ENCODE measurements at places on chromosomes 7 and 10.

- no peak for DNase-seq
Measured at GRCh38 chr7:26588511-26588910, 275.9 kb downstream of the SKAP2 start.

- DNase-seq: no peak
Measured at GRCh38 chr7:114519240-114519639, 104.6 kb downstream of the FOXP2 start.

GRCh38 chr7:778271-778967 is 51.3 kb upstream of the PRKAR1B start:
- DNase-seq: no peak

DNA sequence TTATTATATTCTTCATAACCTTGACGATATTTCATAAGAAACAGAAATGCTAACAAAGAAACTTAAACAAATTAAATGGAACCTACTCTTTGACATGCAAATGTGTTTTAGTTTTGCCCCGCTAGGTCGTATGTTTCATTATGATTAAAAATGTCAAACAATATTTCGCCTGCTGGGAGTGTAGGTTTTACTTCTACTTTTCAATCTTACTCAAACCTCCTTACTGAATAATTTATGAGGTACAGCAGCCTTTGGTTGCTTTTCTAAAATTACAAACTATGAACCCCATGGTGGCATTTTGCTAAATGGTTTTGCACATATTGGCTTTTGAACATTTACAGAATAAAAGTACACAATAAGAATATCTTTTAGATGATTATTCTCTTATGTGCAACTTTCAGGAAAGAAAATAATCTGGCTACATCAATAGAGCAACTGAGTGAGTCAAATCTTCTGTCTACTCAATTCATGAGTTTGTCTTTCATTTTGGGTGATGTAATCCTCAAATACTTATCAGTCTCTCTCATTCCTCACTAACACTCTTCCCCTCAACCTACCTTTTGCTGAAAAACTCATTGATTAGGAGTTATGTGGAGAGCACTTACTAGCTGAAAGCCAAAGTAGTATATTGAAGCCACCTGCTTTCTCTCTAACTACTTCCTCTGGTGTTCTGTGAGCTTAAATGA is 1226.4 kb downstream of the XPNPEP1 start:
- no peak for DNase-seq

- no peak for DNase-seq
Measured at GRCh38 chr7:102288285-102288930, 1.7 kb downstream of the SH2B2 start.

- no peak for DNase-seq
Measured at GRCh38 chr10:94219829-94220228, 142.9 kb downstream of the NOC3L start.

- DNase-seq: peak; percentile 49
Measured at GRCh38 chr10:119313644-119314043, 106.3 kb downstream of the GRK5 start.

DNA sequence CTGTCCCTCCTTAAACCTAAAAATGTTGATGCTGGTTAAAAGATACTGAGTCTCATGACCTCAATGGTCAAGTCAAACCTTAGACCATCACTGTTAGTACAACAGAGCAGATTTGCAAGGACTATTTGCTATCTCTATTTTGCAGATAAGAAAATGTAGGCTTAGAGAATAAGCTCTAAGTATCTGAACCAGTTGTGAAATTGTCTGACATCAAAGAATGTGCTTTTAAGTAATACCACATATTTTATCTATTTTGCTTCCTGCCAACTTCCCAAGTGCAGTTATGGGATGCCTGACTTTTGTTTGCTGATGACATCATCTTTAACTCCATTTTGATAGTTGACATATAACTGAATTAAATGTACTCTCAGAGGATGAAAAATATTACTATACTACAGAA is 83.6 kb upstream of the TMEM106B start:
- no peak for DNase-seq

DNA sequence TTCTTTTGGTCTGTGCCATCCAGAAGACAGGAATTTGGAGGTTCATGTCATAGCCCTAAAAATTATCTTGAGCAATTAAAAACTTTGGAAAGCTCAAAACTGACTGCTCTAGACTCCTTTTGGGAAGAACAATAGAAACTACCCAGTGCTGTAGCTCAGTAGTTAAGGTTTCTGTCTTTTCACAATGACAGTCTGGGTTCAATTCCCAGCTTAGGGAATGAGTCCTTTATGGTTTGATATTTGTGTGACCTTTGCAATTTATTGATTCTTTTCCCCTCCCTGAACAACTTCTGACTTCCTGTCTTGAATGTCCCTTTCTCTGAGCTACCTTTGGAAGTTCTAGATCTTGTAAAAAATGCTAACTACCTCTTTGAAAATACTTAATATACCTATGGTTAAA is 603.3 kb upstream of the IGFBP3 start:
- DNase-seq: no peak

- peak; percentile 95 for DNase-seq
Measured at GRCh38 chr10:30027057-30028005, 32.1 kb downstream of the JCAD start.

GRCh38 chr10:61987951-61988379 is 86.5 kb downstream of the ARID5B start:
- DNase-seq: peak; percentile 56

DNA sequence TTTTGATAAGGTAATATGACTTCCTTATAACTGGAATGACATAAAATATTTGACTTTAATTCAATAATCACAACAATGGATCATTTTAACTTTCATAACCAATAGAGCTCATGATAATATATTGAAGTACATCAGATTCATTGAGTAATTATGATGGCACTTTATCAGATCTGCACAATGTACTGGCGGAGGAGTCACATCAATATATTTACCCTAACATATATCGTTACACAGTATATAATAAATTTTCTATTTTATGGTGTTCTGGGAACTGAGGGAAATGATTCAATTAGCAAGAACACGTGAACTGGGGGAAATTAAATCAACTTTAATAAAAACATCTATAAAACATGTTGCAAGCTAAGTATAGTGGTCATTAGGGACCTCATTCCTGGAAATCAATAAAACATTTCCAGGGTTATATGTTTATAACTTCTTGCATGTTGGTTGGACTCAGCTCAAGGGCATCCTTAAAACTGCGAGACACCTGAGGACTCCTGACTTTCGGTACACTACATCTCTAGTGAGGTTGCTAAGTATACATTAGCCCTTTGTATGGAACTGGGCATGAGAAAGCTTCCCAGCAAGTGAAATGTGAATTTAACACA is 254.0 kb downstream of the KCND2 start:
- DNase-seq: no peak

DNA sequence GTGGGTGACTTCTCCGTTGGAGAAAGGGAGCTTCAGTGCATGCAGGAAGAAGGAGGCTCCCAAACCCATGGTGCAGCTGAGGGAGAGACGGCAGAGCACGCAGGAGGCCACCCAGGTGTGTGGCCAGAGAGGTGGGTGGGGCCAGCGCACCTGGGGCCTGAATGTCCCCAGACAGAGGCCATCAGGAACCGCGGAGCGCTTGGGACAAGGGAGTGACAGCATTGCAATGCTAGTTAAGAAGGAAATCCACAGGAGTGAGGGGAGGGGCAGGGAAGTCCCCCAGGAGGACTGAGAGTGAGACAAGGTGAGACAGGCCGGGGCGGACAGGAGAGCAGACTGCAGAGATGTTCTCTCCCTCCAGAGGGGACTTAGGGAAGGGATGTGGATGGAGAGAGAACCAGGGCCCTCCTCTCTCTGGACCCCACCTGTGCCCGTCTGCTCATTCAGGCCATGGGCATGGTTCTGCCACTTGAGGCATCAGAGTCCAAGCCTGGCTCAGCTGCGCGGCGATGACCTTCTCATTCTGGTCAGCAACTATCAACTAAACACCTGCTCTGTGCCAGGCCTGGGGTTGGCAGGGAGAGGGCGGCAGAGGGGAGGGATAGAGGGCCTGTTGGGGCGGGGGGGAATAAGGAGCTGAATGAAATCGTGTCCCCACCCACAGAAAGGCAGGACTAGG is 69.4 kb upstream of the COL13A1 start:
- DNase-seq: no peak

DNA sequence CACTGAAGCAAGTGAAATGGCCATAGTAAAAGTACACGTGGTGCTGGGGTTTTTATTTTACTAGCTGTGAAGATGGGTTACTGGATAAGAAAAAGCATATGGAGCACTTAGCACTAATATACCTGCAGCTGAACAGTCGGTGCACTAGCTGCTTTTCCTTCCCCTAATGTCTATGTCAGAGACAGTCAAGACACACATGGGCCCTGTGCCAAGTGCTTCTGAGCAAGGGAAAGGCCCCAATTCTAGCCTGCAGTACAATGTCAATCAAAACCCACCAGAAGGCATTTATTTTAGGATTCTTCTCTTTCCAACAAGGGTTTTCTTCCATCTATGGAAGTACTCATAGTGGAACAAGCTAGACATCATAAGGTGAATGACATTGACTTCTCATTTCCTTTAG is 716.7 kb downstream of the CCSER2 start:
- no peak for DNase-seq

DNA sequence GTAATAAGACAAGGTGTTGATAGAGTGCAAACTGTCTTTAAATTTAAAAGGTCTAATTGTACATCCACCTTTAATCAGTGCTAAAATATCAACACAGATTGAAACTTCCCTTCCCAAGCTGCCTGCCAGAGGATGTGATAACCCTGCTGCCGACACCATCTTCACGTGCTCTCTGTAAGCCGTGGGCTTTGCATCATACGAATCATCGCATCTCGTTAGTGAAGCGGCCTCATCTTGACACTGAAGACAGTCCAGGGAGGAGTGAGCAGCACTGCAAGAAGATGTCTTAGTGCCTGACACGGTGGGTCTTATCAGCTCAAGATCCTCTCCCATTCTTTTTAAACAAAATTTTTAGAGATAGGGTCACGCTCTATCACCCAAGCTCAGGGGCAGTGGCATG is 518.8 kb downstream of the PTPRN2 start:
- DNase-seq: no peak

DNA sequence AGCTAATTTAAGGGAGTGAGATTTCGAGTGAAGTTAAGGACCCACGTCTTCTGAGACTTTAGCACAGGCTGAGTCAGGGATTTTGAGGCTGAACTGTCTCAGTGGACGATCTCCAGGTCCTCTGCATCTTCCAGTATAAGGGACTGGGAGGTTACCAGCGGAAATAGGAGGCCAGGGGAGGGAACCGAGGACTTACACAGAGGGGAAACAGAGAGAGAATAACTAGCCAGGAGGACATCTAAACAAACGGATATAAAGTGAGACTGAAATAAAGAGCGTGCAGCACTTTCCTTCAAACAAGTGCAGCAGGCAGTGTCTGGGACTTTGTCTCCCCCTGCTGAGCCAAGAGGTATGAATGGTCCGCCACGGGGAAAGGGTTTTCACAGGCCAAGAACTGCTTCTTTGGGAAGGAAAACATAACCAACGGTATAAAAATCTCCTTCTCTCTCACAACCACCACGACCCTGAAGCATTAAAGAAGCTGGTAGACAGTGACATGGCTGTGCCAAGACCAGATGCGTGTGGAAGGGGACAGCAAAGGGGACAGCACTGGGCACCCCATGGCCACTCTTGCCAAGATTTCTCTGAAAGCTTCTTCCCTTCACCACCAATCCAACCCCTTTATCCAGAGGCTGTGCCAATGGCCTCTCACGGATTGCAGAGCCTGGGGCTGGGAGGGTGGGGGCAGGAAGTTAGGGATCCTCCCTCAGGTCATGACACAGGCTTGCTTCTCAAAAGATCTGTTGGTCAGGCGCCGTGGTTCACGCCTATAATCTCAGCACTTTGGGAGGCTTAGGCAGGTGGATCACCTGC is 72.0 kb downstream of the SLC37A3 start:
- DNase-seq: peak; percentile 53

- DNase-seq: no peak
Measured at GRCh38 chr10:50417486-50417885, 166.2 kb upstream of the ASAH2 start.

DNA sequence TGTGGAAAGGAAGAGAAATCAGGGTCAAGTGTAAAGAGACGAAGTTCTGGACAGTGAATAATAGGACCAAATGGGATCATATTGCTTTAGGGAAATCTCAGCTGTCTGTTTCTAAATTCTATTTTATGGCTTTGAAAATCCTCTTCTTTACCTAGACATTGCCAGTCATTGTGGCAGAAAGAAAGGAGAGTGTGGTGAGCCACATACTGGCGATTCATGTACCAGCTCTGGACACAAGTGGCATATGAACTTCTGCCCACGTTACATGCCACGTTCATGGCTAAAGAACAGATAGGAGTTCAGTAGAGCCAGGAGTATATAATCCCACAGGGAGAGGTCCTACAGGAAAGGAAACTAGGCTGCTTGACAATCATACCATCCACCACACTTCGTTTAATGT is 28.0 kb downstream of the STARD3NL start:
- no peak for DNase-seq

DNA sequence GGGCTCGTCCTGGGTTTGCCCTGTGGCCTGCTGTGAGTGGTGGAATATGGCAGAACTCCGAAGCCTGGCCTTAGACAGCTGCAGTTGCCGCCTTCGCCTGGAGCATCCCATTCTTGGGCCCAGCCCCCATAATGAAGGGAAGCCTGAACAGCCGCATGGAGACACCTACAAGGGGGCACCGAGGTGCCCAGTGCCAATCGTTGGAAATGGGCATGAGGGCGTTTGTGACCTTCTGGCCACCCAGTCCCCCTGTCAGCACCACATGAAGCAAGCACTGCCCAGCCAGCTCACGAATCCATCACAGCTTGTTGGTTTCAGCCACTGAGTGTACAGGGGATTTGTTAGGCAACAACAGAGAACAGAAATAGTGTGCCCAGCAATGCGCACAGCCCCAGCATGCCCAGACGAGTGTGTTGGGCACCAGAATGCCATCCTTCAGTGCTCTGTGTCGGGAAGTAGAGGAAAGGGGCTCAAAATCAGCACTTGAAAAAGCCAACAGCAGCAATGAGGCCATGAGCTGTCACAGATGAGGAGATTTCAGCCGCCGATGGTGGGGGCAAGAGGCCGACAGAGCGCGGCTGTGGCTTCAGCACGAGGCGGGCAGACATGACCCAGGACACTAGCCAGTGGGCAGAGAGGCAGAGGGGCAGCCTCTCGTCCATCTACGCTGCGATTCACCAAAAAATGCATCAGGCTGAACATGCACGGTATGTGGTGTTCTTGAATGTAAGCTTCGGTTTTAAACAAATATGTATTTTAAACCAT is 91.2 kb downstream of the TNS3 start:
- DNase-seq: no peak

DNA sequence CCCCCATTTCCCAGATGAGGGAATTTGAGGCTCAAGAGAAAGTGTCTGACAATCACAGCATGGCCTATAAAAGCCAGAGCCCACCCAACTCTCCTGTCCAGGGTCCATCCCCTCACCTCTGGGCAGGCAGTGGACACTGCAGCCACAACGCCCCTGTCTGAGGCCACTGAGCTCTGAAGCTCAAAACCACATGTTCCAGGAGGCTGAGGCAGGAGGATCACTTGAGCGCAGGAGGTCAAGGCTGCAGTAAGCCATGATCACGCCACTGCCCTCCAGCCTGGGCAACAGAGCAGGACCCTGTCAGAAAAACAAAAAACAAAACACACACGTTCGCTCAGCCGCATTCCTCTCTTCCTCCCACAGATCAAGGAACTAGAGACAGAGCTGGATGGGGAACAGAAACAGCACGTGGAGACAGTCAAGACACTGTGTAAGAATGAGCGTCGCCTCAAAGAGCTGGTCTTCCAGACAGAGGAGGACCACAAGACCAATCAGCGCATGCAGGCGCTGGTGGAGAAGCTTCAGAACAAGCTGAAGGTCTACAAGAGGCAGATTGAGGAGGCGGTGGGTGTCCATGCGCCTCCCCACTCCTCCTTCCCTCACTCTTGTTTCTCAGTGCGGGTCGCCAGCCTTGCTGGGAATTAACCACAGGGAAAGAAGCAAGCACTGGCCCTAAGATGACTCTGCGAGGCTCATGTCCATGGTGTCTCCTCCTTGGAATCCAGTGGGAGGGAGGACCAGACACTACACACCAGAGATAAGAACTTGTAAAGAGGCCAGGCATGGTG is 20.0 kb upstream of the ARPC1A start:
- DNase-seq: no peak

Data from CD4-positive, alpha-beta memory T cell (primary cell).